Activated T-helper 1 cell treated with anti-CD3 and anti-CD28 coated beads, Interleukin-2, amount 50 U/mL, for 16 hours (primary cell): ENCODE measurements at places on chromosomes 1 and 21.
A peak's percentile ranks its signal among the peaks of the same experiment; 100 is the strongest.

GRCh38 chr1:117683571-117684285, 77.9 kb downstream of the TENT5C start:
- no peak for DNase-seq

DNA sequence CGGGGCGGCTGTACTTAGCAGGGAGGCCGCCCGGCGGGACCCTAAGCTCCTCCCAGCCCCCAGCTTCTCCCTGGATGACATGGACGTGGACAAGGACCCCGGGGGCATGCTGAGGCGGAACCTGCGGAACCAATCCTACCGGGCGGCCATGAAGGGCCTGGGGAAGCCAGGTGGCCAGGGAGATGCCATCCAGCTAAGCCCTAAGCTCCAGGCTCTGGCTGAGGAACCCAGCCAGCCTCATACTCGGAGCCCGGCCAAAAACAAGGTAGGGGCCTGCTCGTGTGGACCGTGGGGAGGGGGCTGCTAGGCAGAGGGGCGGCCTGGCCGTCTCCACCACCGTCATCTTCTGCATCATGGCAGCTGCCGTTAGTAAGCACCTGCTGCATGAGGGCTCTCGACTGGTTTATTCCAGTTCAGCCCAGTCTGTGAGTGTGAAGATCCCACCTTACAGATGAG, 9.0 kb downstream of the ARHGEF16 start:
- DNase-seq = no peak

- peak; percentile 32 for DNase-seq
Observed at GRCh38 chr1:108708691-108709660, 3.7 kb upstream of the FNDC7 start.

GRCh38 chr1:24964811-24965570, 34.9 kb upstream of the RUNX3 start:
- DNase-seq = peak; percentile 57

- DNase-seq = no peak
Observed at GRCh38 chr21:28641731-28642130, 350.9 kb downstream of the LTN1 start.

GRCh38 chr1:52542085-52542688, 10.7 kb downstream of the TUT4 start:
- DNase-seq = no peak

DNA sequence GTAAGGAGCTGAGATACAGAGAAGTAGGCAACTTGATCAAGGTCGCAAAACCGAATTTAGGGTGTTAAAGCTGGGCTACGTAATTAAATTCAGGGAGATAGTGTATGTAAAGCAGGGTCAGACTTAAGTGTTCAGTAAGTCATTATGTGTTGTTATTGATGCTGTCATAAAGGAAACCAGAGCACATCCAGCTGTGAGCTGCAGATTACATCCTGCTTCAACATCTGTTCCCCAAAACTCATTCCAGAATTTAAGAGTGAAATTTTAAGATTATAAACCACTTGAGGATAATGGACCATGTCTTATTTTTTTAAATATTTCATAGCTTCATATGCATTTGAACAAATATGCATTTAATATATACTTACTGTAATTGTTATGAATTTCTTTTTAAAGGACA, 49.7 kb downstream of the IVNS1ABP start:
- DNase-seq = no peak

DNA sequence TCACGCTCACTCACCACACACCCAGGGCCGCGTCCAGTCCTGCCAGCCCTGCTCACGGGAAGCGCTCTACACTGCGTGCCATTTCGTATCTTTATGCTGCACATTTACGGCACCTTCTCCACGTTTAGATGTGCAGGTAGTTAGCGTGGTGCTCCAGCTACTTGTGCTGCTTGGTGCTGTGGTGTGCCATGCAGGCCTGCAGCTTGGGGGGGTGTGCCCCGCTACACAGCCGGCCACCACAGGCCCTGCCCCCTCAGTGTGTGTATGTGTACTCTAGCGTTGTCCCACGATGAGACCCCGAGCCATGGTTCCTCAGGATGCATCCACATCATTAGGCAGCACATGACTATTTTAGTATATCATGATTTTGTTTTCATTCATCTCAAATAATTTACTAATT, 38.3 kb downstream of the SNAP47 start:
- DNase-seq = no peak

- no peak for DNase-seq
Observed at GRCh38 chr1:21870611-21871010, 58.5 kb downstream of the LDLRAD2 start.

- DNase-seq = no peak
Observed at GRCh38 chr1:243488459-243489157, 232.8 kb downstream of the SDCCAG8 start.

DNA sequence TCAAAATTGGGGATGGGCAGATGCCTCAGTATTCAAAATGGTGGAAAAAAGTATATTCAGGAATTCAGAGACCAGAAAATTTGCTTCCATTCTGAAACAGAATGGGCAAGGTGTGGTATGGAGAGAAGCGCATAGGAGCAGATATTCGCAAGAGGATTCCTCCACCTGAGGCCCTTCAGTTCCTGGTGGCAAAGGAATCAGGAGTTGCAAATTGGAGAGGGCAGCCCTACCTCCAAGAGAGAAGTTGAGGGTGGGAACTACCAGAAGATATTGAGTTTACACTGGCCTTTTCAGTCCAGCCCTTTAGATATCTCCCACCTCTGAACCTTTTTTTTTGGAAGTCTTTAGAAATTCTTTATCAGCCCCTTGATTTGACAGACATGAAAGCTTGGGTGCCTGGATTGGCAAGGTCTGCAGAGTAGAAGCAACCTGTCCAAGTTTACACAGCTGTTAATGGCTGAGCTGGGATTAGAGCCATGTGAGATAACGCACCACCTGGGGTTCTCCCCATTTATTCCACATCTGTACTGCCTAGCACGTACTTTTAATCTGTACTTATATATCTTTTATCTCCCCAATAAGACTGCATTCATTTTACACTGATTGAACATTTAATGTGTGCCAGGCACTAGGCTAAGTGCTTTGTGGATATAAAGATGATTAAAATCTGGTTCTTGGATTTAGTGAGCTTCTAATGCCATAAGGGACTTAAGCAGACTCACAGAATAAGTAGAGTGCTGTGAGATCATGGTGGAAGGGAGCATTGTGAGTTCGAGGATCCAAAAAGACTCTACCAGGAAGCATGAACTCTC, 99.5 kb downstream of the NGF start:
- no peak for DNase-seq

- peak; percentile 53 for DNase-seq
Observed at GRCh38 chr1:167555971-167556714, 2.6 kb upstream of the CREG1 start.

GRCh38 chr1:55480029-55480795, 265.0 kb upstream of the USP24 start:
- DNase-seq = no peak

- no peak for DNase-seq
Observed at GRCh38 chr1:59077466-59078069, 219.3 kb upstream of the FGGY start.

GRCh38 chr1:86871001-86871400, 42.9 kb downstream of the SELENOF start:
- DNase-seq = no peak
